ENCODE measurements at places on chromosomes 11 and 22. TPM values are rescaled to one million over a fixed set of nuclear protein-coding genes. Genes with fewer than 3 reads are reported as not detected.

Gene CREB3L1
- 275 TPM for polyA plus RNA-seq

Gene RNF141
- polyA plus RNA-seq: 20.7 TPM

- no peak overlapping the region for H3K27ac ChIP-seq
- DNase-seq: peak; percentile 65
- H3K27me3 ChIP-seq: peaks cover 38% of the 10 kb centered on the region
These were observed 591.2 kb downstream of the OPCML start for GRCh38 chr11:132941024-132941646.

- H3K4me3 ChIP-seq: no peak overlapping the region
- peaks cover 5% of the 10 kb centered on the region for H3K4me1 ChIP-seq
- no peaks in the 10 kb centered on the region for H3K27me3 ChIP-seq
- no peaks in the 10 kb centered on the region for H3K36me3 ChIP-seq
- no peak for DNase-seq
- no peak overlapping the region for H3K27ac ChIP-seq
These were observed 6.4 kb downstream of the IRF7 start for GRCh38 chr11:609341-609811.

Gene TMEM25
- 42.9 TPM for polyA plus RNA-seq

Data from hepatocyte (in vitro differentiated cells).